ENCODE measurements at places on chromosomes 5 and 9. TPM values are rescaled to one million over a fixed set of nuclear protein-coding genes. Genes with fewer than 3 reads are reported as not detected.

The FOXD1 gene
- 0.44 TPM for total RNA-seq

The SLC46A2 gene
- not detected for total RNA-seq

The IRX1 gene
- total RNA-seq, result 0.53 TPM

The INVS gene
- 30.7 TPM for total RNA-seq

The CCNO gene
- 0.40 TPM for total RNA-seq

The PCDHGC5 gene
- 3.4 TPM for total RNA-seq

The NUTM2G gene
- total RNA-seq, result not detected

The FOXD4L4 gene
- total RNA-seq, result 0.26 TPM

Measured in aortic smooth muscle cell (primary cell).